NCI-H1092 (cell line): ENCODE measurements at places on chromosomes 16 and 17.

DNA sequence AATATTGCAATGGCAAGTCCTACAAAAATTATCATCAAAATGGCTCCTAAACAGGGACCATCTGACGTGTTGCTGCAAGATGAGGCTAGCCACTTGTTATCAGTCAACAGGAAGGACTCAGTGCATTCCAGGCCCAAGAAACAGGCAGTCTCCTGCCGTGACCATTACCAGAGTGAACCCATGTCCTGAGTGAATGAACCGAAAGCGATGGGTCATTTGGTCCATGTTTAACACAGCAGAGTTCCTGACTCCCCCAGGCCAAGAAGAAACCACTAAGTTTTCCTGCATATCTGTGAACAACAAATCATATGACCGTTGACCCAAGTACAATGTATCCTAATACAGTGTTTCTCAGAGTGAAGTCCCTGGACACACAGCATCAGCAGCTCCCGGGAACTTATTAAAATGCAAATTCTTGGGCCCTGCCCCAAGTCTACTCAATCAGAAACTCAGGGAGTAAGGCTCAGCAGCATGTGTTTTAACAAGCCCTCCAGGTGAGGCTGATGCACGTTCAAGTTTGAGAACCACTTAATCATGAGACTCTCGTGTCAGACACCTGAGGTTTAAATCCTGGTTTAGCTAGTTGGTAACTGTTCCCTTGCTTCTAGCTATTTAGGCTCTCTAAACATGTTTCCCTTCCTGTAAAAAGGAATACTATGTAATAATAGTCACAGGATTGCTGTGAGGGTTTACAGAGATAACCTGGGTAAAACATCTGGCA, 429.4 kb upstream of the MAF start:
- DNase-seq = no peak

DNA sequence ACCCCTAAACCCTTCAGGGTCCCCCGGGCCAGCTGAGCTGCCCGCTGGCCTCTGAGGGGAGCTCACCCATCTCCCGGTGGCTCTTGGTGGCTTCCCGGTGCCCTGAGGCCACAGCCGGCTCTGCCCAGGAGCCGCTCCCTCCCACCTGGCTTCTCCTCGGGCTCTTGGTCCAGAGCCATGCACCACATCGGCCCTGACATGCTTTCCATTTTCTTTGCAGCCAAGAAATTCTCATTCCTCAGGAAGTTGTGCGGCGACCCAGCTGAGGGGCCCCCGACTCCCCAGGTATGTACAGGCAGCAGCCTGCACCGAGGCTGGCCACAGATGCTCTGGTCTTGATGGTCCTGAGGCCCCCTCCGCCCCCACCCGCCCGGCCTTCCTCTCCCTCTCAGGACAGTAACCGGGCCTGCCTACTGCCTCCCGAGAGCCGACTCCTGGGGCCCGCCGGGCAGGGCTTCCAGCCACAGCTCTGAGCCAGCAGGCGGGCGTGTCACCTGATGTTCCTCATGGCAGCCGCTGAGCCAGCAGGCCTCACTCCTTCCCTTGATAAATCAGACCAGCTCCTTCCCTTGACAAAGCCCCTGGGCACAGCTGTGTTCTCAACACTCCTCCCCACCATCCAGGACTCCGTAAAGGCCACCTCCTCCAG, 28.4 kb upstream of the ZFPM1 start:
- DNase-seq = no peak

DNA sequence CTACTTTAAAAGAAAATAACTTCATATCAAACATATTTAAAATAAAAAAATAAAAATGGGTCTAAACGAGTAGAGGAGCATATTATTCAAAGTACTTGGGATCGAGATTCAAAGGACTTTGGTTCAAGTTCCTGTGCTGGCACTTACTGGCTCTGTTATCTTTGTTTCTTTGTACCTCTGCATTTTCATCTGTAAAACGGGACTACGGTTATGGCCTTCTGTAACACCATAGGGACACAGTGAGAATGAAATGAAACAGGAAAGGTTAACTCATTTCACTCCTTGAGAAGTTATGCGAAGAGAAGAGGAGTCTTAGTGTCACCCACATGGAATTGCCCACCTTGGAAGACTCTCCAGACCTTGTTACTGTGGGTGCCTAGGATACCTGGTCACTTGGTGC, 379.1 kb upstream of the CCL2 start:
- no peak for DNase-seq

GRCh38 chr16:50479771-50480170, 68.4 kb upstream of the NKD1 start:
- DNase-seq = no peak

DNA sequence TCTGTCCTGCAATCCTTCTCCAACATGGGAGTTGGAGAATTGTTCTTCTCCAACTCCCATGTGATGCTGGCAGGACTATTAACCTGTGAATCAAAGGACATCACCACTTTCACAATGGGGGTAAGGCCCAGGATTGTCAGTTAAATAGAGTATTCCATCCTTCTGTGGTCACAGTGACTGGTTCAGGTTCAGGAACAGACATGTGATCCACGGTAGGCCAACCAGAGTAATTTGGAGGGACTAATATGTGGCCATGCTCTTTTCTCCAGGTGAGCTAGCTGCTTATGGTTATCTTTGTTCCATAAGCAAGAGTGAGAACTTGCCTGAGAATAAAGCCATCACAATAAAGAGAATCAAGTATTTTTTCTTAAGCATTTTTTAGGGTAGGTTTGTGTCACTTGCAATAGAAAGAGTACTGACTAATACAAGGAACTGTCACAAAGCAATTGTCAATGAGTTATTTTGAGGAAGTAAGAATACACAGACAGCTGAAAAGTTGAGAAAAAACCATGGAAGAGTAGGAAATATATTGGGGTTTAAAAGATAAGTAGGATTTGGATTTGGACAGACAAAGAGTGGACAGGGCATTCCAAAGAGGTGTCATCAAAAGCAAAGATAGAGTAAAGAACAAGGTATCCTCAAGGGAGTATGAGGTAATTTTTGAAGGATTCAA, 63.4 kb downstream of the BRIP1 start:
- DNase-seq = no peak

- DNase-seq = no peak
These were observed 152.7 kb upstream of the GSE1 start for GRCh38 chr16:85460252-85461021.

DNA sequence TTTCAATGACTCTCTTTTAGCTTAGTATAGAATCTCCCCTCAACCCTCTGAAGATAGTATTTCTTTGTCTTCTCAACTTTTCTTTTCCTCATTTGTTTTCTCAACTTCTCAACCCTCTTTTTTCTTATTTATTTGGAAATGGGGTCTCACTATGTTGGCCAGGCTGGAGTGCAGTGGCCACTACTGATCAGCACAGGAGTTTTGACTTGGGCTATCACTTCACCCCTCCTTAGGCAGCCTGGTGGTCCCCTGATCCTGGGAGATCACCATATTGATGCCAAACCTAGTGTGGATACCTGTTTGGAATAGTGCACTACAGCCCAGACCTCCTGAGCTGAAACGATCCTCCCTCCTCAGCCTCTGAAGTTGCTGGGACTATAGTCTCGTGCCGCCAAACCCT, 79.8 kb downstream of the PITPNC1 start:
- no peak for DNase-seq

DNA sequence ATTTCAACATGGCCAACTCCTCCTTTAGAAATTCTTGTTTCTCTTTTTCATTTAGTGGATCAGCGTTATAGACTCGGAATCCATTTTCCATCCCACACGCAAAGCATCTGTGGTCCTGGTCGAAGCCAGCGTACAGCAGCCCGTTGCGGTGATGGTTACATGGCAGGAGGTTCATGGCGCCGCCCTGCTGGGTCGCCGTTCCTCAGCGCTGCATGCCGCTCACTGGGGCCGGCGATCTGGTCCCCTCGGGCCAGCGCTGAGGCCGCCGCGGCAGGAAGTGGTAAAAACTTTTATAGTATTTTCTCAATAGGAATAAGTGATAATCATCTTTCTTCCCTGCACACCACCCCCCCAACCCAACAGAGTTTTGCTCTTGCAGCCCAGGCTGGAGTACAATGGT, 29.9 kb upstream of the RHOT1 start:
- DNase-seq = no peak

DNA sequence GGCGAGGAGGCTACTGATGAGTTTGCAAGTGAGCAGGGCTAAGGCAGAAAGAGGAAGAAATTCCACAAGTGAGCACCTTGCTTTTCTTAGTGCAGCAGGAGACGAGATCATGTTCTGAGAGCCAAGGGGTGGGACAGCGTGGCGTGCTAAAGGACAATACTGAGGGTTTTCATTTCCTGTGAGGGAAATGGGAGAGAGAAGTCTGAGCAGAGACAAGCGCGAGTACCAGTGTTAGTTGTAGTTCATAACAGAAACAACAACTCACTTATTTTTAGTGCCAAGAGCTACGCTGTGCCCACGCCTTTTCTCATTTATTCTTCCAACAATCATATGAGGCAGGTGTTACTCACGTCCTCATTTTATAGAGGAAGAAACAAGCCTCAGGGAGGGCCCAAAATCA, 2.3 kb downstream of the SPACA3 start:
- DNase-seq = no peak

DNA sequence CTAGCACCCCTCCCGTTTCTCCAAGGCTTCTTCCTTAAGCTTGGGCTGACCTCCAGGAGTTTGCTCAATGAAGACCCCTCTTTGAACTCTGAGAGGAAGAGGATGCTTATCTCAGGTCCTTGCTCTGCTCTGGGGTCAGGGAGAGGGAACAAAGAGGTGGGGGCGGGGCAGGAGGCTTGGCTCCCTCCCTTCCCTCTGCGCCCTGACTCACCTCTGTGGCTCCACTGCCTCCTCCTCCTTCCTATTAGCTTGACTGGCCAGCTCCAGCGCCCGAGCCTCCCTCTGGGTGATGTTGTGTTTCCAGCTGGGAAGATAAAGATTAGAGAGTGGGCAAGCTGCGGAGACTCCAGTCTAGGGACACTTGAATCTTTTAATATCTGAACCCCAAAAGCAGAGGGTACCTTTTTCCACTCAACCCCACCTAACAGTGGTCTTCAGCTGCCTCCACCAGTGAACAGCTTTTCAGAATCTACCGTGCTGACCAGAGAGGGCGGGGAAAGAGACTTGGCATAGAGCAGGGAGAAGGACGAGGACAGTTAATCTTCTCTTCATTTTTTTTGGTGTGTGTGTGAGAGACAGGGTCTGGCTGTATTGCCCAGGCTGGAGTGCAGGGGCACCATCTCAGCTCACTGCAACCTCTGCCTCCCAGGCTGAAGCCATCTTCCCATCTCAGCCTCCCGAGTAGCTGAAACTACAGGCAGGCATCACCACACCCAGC, 6.7 kb downstream of the GIP start:
- DNase-seq = no peak

DNA sequence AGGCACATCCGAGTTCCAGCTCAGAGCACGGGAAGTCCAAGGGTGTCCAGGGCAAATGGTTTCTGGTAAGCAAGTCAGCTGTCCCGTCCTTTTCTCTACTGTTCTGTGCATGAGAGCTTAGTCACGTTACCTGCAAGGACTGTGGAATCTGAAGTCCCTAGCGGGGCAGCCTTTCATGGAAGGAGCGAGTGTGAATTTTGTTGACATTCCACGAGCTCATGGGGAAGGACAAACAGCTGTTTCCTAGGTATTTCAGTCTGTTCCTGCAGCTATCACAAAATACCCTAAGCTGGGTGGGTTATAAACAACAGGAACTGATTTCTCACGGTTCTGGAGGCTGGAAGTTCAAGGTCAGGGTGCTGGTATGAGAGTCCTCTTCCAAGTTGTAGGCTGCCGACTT, 109.2 kb downstream of the SDR42E1 start:
- DNase-seq = no peak

GRCh38 chr17:7437950-7438614, 1.2 kb upstream of the FGF11 start:
- DNase-seq = no peak

DNA sequence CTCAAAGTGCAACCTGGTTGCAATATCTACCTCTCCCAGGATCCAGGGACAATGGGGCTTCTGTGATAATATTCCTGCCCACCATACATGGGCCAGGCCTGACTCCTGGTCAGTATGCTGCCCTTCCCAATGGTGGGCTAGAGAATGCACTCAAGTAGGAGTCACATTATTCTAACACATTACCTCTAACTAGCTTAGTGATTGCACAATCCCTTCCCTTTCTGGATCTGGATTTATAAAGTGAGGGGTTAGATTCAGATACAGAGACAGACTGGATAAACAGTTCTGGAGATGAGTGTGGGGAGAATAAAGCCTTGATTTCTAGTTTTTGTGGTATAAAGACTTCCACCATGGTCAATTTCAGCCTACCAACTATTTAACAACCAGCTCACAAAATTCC, 33.0 kb downstream of the LYRM1 start:
- no peak for DNase-seq

GRCh38 chr17:75390982-75391381, 14.5 kb downstream of the GRB2 start:
- no peak for DNase-seq

DNA sequence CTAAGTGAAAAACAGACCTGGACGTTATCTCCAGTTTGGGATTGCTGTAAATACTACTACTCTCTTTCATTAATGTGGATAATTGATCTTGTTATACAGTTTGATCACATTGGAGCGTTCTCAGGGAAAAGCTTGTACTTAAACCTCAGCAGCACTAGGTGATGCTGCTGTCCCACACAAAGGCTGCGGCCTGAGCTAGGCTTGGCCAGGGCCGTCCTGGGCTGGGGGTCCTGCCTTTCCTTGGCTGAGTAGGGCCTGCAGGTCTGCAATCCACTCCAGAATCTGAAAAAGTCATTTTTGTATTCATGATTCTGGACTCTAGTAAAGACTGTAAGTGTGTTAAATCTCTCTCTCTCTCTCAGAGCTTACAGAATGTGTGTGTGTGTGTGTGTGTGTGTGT, 23.7 kb upstream of the PMFBP1 start:
- no peak for DNase-seq

DNA sequence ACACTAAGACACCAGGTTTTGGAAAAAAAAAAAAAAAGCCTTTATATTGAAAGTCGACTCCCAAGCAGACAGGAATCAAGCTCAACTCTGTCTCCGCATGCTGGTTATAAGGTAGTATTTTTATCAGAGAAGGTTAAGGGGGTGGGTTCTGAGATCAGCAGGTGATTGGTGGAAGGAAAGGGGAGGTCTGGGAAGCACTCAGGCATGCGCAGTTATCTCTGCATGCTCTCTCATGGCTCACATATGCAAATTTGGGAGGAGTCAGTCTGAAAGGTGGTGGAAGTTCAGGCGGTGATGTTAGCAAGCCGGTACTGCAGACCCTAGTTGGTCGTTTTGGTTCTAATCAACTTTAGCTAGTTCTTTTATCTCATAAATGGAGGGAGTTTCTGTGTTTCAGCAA, 357.6 kb upstream of the C16orf82 start:
- DNase-seq = no peak

- DNase-seq = no peak
These were observed 1.2 kb upstream of the PFN1 start for GRCh38 chr17:4949321-4950074.

- no peak for DNase-seq
These were observed 8.5 kb upstream of the TMEM92 start for GRCh38 chr17:50265690-50266315.

- no peak for DNase-seq
These were observed 1.6 kb upstream of the TBX21 start for GRCh38 chr17:47731396-47731795.
